ENCODE measurements at places on chromosomes 7 and 10.

- no peak for DNase-seq
These were observed 106.7 kb downstream of the NRG3 start for GRCh38 chr10:81981724-81982123.

- no peak for DNase-seq
These were observed 102.3 kb downstream of the DYNC1I1 start for GRCh38 chr7:95874541-95875265.

DNA sequence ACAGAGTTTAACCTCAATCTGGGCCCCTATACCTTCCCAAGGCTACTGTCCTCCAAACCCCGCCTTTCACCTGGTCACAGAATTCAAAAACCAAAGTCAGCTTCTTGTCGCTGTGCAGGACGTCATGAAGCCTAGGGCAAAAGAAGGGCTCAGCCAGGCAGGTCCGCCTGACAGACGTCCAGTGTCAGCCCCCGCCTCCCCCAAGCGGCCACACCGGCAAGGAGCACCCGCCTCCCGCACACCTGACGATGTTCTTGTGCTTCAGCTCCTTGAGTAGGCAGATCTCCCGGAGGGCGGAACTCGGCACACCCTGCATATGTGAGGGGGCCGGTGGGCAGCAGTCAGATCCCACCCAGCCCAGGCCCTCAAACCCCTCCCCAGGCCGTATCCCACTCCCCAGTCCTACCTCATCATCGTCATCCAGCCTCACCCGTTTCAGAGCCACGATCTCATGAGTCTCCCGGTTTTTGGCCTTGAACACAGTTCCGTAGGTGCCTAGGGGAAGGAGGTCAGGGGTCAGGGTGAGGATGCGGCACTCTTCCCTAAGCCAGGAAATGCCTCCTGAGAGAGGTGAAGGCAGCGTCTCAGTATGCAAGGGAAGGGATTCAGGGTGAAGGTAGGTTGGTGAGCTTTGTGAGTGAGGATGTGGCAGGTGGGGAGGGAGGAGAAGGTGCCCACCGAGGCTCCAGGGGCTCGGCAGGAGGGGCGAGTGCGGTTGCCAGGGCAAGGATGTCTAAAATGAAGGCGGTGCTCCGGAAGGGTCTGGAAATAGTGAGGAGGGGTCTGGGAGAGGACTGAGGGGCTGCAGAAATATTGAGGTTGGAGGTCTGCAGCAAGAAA, 811 bp downstream of the CDK5 start:
- DNase-seq, result no peak

GRCh38 chr10:45514291-45515270, 140.6 kb downstream of the ALOX5 start:
- peak; percentile 87 for DNase-seq

DNA sequence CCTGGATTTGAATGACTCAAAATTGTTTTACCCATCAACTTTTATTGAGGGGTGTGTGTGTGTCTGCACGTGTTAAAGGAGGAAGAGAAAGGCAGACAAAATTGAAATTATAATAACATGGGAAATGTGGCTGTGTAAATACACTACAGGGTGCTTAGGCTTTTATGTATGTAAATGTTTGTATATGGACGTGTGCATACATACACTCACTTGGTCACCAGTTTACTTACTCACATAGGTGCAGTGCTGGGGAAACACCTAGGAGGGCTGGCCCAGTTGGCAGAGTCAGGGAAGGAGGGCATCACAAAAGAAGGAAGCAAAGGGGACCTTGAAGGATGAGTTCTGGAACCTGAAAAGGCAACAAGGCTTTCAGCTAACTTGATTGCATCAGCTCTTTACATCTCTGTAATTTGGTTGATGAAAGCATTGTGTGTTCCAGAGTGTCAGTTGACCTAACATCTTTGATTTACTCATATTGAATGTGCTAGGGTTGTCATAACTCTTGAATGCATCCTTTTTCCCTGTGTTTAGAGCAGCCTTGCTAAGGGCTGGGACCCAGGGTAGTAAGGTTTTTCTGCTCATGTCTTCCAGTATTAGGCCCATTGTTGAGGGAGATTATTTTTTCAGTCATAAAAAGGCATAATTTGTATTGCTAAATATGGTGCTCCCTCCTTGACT, 10.2 kb downstream of the WDR11 start:
- no peak for DNase-seq
